Activated T-helper 17 cell treated with anti-CD3 and anti-CD28 coated beads, Interleukin-2, amount 50 U/mL, for 72 hours (primary cell): ENCODE measurements at places on chromosomes 2 and 18.

DNA sequence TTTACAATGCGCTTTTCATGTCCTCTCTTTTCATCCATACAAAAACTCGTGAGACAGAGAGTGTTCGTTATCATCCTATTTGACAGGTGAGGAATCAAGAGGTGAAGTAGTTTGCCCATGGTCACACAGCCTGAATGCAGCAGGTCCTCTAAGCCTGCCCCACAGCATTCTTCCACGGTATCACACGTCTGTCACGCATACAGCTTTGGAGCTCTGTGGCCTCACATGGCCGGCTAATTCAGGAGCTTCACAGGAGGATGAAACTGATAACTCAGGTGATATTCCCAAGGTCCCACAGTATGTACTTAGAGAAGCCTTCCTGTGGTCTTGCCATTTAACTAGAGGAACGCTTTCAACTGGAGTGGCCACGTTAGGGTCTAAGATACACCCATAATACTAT lies 59.0 kb downstream of the MYO5B start:
- ATAC-seq: no peak

- ATAC-seq: no peak
Measured at GRCh38 chr2:2101924-2102323, 229.2 kb downstream of the MYT1L start.

DNA sequence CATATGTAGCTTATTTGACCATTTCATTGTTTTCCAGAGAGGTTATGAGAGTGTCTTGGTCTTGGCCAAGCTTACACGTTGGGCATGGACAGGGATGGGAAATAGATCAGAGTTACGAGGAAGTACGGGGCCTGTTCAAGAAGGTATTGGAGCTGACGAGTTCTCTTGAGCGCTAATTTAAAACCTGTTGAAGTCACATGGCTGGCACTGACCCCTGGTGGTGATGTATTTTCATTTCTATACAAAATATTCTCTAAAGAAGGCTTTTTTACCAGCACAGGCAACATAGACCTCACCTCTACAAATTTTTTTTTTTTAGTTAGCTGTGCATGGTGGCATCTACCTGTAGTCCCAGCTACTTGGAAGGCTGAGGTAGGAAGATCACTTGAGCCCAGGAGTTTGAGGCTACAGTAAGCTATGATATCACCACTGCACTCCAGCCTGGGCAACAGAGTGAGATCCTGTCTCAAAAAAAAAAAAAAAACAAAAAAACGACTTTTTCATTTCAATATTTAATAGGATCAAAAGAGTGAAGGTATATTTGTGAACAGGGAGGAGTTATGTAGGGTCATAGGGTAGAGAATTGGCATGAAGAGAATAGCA lies 19.6 kb downstream of the UGP2 start:
- ATAC-seq: peak; percentile 15

GRCh38 chr2:132465917-132466316 lies 49.3 kb downstream of the GPR39 start:
- no peak for ATAC-seq

DNA sequence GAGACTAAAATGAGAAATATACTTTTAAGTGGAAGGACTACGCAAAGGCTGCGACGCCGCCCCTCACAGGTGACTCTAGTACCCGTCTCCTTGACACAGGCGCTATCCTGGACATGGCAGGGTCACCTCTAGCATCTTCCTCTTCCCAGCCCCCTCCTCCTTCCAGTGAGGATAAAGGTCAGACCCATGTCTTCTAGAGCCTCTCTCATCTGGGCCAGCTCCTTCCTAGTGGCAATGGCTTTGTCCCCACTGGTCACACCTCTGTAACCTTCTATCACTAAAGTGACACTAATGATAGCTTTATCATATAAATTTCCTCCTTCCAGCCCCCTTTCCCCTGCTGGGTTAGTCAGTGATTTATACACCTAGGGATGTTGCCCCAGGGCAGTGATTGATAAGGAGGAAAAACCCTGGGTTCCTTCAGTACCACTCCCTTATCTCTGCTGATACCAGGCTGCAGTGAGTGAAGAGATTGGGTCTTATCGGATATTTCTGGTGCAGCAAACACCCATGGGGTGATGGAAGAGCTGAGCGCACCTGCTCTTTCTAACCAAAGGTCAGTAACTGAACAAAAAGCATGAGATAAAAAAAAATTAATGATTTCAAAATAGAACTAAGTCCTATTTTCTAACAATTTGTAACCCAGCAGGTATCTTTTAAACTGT lies 62.0 kb upstream of the FZD5 start:
- no peak for ATAC-seq

DNA sequence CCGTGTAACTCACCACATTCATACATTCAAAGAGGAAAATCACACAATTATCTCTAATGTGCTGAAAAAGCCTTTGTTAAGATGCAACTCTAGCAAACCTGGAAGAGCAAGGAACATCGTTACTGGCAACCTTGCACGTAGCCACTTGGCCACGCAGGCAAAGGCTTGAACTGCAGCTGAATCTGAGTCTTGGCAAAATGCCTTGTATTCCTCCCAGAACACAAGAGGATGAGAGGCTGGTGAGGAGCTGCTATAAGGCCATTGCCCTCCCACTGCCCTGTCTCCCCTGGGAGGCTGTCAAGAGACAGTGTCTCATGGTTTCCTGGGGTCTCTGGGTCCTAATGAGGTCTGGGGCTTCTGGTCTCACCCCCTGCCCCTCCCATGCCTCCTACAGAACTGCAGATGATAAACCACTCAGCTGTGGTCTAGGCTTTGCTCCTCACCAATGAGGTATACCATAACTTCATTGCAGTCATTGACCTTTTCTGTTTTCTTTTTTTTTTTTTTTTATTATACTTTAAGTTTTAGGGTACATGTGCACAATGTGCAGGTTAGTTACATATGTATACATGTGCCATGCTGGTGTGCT lies 141.4 kb downstream of the SPP2 start:
- ATAC-seq: no peak

- ATAC-seq: no peak
Measured at GRCh38 chr2:73366060-73366459, 19.6 kb upstream of the ALMS1 start.

DNA sequence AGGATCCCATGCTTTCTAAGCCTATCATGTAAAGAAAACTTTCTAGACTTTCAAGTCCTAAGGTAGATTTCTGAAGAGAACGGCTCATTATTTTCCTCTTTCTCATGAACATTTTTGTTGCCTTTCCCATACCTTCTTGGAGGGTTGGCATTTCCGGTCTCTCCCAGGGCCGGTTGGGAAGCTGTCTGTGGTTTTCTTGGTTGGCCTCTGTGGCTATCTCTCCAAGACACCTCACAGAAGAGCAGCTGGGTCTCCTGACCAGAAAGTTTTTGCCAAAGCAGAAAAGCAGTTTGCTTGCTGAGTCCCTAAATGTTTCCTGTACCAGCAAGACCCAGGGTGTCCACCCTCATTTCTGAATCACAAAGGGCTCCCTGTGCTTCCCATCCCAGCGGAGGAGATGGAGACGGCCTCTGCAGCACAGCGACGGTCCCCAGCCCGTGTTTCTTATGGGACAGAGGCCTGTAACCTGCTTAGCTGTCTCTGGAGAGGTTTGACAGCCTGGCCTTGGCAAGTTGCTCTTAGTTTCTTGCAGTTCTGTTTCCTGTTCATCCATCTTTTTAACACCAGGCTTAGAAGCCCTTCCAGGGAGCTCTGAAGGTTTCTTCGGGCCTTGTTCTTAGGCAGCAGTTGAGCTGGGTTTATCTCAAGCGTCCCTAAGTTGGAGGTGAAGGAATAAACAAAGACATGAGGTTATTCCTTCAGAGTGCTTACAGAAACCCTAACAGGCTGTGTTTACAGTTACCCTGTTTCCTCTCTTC lies 39.8 kb downstream of the GREB1 start:
- ATAC-seq: no peak

DNA sequence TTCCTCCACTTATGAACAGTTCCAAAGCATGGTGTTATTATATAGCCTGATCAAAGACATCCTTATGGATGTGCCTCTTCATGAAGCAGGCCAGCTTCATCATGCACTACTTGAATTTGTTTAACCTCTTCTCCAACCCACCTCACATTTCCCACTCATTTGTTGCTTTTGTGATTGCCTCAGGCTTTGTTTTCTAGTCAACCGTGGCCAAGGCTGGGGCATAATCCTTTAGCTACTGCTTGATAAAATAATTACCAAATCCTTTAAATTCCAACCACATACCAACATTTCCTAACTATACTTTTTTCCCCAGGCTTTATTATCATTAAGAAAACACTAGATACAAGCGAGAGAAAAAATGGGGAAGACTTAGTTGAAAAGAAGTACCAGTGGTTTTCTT lies 39.6 kb upstream of the SCN1A start:
- no peak for ATAC-seq

DNA sequence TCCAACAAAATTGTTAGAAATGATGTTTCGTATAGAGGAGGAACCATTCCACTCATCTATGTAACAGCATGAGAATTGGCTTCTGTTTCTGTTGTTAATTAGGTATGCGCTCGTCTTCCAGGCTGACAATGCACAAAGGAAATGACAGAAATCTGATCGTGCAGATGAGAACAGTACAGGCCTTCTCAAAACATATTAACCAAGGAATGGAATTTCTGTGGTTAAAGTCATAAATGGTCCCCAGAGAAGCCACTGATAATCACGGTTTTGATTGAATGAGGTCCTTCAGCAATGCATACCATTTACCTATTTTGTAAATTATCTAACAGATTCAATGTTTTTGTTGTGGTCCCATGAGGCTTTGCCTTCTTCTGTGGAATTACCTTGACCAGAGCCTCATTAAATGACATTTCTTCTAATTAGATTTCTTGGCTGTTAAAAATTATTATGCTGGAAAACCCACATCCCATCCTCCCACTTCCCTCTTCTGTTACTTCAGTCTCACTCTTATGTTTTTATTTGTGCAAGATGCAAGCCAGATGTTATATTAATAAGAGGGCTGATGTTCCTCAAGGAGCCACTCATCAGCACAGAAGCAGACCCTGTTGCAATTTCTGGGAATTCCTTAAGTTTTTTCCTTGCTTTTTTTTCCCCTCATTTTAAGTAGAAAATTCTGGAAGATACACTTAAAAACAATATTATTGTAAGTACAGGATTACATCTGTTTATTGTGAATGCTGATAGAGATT lies 395.8 kb downstream of the PID1 start:
- ATAC-seq: no peak

DNA sequence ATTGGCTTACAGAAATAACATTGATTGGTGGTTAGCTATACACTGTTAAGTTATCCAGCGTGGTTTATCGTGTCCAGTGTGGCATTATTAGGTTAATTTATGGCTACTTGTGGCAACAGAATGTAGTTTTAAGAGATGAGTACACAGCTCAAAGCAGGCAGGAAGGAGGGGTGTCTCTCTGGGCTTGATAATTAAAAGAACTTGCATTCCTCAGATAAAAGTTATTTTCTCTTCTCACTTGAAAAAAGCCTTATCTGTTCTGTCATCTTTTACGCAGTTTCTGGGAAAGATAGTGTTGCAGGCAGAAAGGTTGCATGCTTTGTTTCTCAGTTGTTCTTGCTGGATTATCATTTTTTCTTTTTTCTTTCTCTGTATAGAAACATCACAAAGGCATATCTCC lies 154.4 kb upstream of the COL3A1 start:
- ATAC-seq: no peak

- ATAC-seq: no peak
Measured at GRCh38 chr2:150470435-150470834, 17.0 kb downstream of the RND3 start.
